MG63 (cell line): ENCODE measurements at places on chromosomes 12 and 14.

GRCh38 chr12:43113616-43114015, 438.4 kb downstream of the ADAMTS20 start:
- no peak for DNase-seq

- no peak for DNase-seq
These were observed 2.3 kb upstream of the MAP3K9 start for GRCh38 chr14:70811578-70811977.

DNA sequence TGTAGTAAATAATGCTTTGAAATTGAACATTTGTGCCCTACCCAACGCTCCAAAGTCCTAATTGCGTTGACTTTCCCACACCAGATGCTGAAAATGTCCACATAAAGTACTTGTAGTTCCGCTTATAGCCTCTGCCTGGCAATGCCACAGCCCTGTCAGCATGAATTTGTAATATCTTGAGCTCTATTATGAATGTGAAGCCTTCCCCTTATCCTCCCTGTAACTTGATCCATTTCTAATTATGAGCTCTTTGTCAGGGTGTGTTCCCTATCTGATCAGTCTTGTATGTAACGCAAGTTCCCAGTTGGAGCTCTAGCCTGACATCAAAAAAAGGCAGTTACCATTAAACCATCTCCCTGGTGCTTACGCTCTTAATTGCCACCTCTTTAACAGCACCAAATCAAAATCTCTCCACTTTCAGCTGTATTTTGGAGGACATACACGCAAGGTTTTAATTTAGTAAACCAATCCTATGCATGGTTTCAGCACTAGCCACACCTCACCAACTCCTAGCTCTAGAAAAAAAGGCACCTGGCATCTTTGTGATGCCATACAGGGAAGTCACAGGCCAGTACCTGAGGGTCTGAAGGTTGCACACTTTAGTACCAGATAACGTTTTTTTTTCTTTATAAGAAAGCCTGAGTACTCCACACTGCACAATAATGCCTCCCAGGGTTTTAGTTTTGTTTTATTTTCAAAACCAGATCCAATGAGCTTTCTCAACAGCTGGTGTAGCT, 69.3 kb downstream of the EEA1 start:
- no peak for DNase-seq

DNA sequence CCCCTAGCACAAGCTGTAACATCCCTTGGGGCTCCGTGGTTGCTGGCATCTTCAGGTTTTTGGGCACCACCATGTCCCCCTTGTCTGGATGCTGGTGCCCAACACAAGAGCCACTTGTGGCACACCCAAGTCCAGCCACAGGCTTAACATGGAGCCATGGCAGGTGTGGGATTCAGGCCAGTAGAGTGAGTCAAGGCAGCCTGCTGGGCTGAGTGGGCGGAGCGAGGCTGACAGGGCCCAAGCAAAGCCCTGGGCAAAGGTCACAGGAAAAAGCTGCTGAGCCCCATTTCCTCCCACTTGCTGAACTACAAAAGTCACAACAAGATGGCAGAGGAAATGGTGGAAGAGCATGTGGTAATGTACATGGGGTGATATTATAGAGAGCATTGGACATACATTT, 950.7 kb upstream of the FLRT2 start:
- DNase-seq: peak; percentile 32

DNA sequence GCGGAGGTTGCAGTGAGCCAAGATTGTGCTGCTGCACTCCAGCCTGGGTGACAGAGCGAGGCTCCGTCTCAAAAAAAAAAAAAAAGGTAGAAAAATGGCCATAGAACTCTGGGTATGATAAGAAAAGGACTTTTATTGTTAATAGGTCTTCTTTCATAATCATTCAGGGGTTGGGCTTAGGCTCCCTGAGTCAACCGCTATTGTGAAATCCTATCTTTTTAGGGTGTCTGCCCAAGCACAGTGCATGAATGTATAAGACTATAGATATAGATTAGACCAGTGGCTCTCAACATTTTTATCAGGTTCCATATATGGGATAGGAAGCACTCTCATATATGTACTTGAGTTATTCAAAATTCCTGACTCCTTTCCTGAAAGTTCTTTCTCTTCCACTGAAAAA, 48.7 kb upstream of the USP15 start:
- no peak for DNase-seq

GRCh38 chr12:17992002-17992656, 97.9 kb downstream of the RERGL start:
- peak; percentile 9 for DNase-seq

- DNase-seq: no peak
These were observed 78.7 kb downstream of the NEDD1 start for GRCh38 chr12:96985515-96986362.

- DNase-seq: no peak
These were observed 272.4 kb downstream of the FOXN3 start for GRCh38 chr14:89144642-89145041.

- DNase-seq: no peak
These were observed 2.1 kb downstream of the ITPK1 start for GRCh38 chr14:93113678-93114067.

DNA sequence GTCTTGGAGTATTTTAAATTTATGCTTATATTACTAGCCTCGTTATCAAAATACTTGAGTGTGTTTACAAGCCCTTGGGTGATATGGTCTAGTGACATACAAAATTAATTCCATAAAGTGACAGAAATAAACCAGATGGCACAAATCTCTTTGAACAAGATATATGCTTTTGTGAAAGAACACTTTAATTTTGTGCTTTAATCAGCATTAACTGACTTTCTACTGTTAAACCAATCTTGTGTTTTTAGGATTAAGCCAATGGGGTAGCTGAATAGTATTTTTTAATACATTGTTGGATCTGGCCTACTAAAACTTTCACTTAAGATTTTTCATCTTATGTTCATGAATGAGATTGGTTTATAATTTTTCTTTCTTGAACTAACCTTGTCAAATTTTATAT, 30.4 kb upstream of the GCH1 start:
- no peak for DNase-seq

GRCh38 chr14:32019276-32019675, 57.8 kb upstream of the ARHGAP5 start:
- no peak for DNase-seq

DNA sequence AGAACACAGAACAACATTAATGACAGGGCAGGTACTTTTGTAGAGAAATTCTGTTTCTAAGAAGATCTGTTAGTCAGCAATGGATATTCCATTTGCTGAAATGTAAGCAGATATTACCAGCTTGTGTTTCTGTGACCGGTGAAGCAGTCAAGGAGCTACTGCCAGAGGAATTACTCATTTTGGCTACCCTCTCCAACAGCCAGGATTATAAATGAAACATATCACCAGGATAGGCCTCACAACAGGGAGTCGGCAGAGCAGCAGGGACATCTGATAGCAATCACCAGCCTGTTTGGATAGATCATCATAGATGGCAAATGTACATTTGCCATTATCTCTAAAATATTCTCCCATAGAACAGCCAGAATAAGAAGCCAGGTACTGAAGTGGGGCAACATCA, 440.7 kb downstream of the KCNH5 start:
- DNase-seq: peak; percentile 76

DNA sequence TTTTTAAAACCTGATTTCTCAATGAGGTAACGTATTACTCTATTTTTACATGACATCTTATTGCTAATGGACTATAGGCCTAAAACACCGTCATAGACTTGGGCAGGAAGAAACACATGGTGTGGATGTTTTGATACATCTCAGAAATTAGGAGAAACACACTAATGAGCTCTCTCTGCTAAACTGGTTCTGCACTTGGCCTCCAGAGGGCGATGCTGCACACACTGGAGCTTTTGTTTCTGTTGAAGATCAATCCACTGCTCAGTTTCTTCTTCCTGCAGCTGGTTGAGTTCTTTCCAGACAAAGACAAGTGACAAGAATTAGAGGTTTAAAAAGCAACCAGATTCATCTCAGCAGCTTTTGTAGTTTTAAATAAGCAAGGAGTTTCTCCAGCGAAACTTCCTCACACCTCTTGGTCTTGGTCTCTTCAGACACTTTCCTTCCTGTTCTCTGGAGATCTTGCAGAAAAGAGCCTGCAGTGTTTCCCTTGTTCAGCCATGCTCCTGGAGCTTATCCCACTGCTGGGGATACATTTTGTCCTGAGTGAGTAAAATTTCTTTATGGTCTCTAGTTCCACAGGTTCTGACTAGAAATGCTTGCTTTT, 178.5 kb upstream of the OR4E1 start:
- DNase-seq: no peak

DNA sequence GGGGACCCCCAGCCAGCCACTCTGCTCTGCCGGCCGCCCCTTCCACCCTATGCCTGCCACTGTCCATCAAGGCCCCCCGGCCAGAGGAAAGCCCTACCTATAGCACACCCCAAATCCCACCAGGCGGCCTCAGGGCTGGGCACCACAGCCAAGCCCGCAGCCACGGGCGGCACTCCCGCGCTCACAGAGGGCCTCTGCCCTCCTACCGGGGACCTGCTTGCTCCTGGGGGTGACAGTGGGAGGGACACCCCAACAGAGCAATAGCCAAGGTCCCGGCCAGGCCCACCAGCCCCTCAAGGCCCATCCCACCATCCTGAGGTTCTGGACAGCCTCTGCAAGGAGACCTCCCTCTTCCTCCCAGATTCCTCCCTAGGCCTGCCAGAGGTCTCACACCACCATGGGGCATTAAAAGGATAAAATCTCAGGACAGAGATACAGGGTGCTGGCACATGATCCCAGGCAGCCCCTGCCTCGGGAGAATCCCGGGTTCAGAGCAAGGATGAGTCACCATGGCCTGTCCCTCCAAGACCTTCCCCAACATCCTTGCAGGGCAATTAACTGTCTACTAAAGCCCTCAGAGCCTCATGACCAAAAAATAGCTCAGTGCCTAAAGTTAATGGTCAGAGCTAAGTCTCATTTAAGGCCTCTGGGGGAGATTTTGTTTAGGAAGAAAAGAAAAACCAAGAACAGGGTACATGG, 17.1 kb downstream of the CCDC85C start:
- peak; percentile 37 for DNase-seq

GRCh38 chr14:90577661-90578282, 180.9 kb downstream of the CALM1 start:
- DNase-seq: no peak

DNA sequence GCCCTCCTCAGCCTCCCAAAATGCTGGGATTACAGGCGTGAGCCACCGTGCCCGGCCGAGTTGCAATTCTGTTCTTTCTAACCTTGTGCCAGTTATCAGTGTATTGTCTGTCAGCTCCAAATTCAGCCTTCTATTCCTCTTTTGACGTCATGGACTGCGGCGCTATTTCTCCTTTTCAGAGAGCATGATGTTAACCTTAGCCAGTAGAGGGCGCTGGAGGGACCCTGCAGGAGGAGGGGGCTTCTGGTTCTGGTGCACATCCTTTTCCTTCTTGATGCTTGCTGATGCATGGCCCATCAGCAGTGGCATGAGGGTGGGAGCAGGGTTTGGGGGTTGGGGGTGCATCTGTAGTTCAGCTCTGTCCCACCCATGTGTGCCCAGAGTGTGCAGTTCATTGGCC, 179.3 kb upstream of the RMST start:
- no peak for DNase-seq

GRCh38 chr14:52073251-52073650, 4.4 kb upstream of the NID2 start:
- no peak for DNase-seq

GRCh38 chr12:18358930-18359329, 97.6 kb downstream of the PIK3C2G start:
- DNase-seq: no peak

DNA sequence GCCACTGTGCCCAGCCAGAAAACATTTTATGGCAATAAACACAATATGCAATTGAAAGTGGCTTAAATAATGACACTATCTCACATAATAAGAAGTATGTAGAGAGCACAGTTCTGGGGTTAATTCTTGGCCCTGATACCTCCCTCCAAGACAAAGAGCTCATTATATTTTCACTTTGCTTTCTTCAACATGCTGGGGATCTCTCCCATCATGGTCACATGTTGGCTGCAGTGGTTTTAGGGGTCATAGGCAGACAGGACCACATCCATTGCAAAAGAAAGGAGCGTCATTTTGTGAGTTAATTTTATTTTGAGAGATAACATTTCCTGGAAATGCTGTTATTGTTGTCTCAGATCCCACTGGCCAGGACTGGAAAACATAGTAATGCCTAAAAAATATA, 8.3 kb upstream of the SLC38A2 start:
- DNase-seq: no peak

DNA sequence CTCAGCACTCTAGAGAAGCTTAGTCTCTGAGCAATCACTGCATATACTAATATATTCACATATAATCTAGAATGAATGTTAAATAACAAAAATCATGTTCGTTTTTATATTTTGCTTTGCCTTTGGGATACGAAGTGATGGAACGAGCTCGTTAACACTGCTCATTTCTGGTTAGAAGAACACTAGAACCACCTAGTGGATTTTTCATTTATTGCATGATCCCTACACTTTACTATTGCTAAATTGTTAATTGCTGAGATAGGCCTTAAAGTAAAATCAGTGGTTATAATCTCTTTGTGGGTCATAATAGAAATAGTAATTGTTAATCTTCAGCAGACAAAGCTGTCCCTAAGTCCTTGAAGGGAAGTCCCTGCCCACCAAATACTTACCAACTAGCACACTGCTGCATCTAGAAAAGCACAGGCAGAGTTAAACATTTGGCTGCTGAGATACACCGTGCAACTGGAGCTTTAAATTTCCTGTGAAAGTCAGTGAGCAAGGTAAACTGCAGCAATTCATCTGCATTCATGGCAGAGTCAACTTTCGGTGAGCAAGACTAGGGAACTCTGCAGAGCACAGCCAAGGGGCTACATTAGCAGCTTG, 353.7 kb downstream of the APAF1 start:
- DNase-seq: no peak

DNA sequence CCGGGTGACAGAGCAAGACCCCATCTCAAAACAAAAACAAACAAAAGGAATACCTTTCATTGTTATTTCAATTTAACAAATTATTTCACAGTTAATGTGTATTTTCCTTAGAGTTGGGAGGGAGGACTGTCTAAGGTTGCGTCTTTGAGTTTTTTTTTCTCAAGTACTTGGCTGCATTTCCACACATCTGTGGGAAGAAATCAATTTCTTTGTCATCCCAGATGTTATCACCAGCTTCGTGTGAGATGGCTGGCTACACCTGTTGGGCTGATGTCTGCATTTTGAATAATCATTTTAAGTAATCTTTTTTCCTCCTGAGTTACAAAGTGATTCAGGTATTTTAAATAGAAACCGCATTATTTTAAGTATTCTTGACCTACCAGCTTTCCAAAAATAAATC, 59.4 kb downstream of the EML1 start:
- no peak for DNase-seq

GRCh38 chr12:93540466-93540865, 32.0 kb upstream of the SOCS2 start:
- DNase-seq: no peak

DNA sequence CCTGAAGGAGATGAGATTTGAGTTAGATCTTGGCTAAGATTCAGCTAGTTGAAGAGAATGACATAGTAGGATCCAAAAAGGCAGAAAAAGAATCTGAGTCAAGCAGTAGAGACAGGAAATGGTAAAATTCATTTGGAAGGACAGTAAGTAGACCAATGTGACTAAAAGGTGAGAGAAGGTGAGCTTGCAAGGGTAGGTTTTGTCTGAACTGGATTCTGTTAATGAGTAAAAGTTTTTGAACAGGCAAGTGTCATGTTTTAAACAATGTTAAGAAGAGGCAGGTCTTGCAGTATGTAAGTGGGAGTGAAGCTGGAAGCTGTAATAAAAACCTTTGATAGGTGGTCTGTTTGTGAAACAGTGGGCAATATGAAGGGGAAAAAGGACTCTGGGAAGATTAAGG, 58.6 kb downstream of the ACSS3 start:
- no peak for DNase-seq
